HCT116 (cell line): ENCODE measurements at places on chromosomes 7 and 10. TPM values are rescaled to one million over a fixed set of nuclear protein-coding genes. Genes with fewer than 3 reads are reported as not detected.

- no peak overlapping the region for H3K27ac ChIP-seq
- no peak overlapping the region for H3K4me3 ChIP-seq
- peaks cover 19% of the 10 kb centered on the region for H3K4me1 ChIP-seq
Observed at GRCh38 chr10:117441361-117441760, 66.1 kb upstream of the PDZD8 start.

GRCh38 chr10:6624392-6624791, 44.3 kb upstream of the PRKCQ start:
- no peak for DNase-seq
- no peak overlapping the region for H3K4me3 ChIP-seq
- no peaks in the 10 kb centered on the region for H3K4me1 ChIP-seq
- H3K36me3 ChIP-seq, result no peaks in the 10 kb centered on the region
- H3K27ac ChIP-seq, result no peak overlapping the region

- H3K27ac ChIP-seq, result no peak overlapping the region
- no peak for DNase-seq
- no peak overlapping the region for H3K4me3 ChIP-seq
- no peaks in the 10 kb centered on the region for H3K27me3 ChIP-seq
- peaks cover 10% of the 10 kb centered on the region for H3K4me1 ChIP-seq
- no peaks in the 10 kb centered on the region for H3K36me3 ChIP-seq
Observed at GRCh38 chr10:118870467-118871243, 115.9 kb upstream of the CACUL1 start.

DNA sequence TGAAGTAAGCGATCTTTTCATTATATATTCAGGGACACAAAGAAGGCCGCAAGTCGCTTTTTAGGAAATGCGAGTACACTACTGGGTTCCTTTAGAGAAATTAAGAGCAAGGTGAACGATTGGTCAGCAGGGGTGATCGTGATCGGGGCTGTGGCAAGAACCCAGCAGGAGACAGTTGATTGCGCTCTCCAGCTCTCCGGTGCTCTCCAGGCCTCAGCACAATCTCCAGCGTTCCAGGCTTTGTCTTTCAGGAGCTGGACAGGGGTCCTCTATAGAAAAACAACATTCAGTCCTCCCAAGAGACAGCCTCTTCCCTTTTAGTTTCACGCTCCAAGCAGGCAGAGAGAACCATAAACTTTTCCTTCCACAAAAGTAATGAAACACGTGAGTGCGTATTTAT, 170.5 kb upstream of the KLF6 start:
- no peak for DNase-seq
- no peaks in the 10 kb centered on the region for H3K36me3 ChIP-seq
- no peak overlapping the region for H3K4me3 ChIP-seq
- no peaks in the 10 kb centered on the region for H3K27me3 ChIP-seq
- H3K27ac ChIP-seq, result no peak overlapping the region
- H3K4me1 ChIP-seq, result no peaks in the 10 kb centered on the region

- no peaks in the 10 kb centered on the region for H3K36me3 ChIP-seq
- H3K4me3 ChIP-seq, result no peak overlapping the region
- H3K27ac ChIP-seq, result no peak overlapping the region
- no peaks in the 10 kb centered on the region for H3K4me1 ChIP-seq
- no peak for DNase-seq
Observed at GRCh38 chr7:27587429-27587828, 75.3 kb downstream of the HIBADH start.

DNA sequence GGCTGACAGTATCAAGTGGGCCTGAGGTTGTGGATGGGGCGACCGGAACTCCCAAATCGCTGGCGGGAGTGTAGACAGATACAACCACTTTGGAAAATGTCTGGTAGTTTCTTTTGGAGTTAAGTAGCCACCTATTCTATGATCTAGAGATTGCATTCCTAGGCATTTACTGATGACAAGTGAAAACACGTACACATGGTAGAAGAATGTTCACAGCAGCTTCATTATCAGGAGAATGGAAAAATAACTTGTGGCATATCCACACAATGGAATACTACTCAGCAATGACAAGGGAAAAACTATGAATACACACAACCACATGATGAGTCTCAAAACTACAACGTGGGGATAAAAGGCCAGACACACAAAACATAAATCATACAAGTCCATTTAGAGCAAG, 146.0 kb downstream of the MYOF start:
- peak overlapping the region; percentile 64; the same call in 1 of the 2 replicates for H3K27ac ChIP-seq
- peaks cover 66% of the 10 kb centered on the region; the same call in 1 of the 2 replicates for H3K36me3 ChIP-seq
- DNase-seq, result no peak
- no peak overlapping the region for H3K4me3 ChIP-seq

DNA sequence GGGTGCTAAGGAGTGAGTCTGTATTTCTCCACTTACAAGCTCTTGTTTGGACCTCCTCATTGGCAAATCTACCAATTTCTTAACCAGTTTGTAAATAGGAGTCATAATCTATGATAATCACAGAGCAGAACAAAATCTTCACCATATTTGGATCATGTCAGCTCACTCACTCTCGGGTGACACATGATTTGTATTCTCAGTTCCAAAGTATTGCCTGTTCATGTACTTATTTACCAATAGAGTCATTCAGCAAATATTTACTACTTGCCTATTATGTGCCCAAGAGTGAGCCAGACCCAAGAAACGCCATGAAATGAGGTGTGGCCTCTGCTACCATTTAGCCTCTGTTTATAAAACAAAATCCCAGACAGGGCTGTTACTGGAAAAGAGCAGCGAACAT, 114.8 kb downstream of the TSPAN12 start:
- H3K27ac ChIP-seq, result no peak overlapping the region
- no peaks in the 10 kb centered on the region for H3K36me3 ChIP-seq
- no peaks in the 10 kb centered on the region for H3K4me1 ChIP-seq
- H3K27me3 ChIP-seq, result no peaks in the 10 kb centered on the region
- no peak overlapping the region for H3K4me3 ChIP-seq

The CCL26 gene
- total RNA-seq, result 0.49 TPM

DNA sequence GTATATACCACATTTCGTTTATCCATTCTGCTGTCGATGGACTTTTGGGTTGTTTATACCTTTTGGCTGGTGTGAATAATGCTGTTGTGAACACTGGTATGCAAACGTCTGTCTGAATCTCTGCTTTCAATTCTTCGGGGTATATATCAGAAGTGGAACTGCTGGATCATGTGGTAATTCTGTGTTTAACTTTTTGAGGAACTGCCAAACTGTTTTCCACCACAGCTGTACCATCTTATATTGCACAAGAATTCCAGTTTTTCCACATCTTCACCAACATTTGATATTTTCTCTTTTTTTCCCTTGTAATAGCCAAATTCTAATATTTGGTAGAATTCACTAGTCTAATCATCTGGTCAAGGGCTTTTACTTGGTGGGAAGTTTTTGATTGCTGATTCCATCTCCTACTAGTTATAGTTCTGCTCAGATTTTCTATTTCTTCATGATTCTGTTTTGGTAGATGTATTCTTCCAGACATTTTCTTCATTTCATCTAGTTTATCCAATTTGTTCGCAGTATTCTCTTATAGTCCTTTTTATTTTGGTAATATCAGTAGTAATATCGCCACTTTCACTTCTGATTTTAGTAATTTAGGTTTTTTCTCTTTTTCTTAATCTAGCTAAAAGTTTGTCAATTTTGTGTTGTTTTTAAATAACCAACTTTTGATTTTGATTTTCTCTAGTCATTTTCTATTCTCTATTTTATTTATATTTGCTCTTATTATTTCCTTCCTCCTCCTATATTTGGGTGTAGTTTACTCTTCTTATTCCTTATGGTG, 271.2 kb downstream of the ZEB1 start:
- no peak for DNase-seq
- no peaks in the 10 kb centered on the region for H3K36me3 ChIP-seq
- H3K27ac ChIP-seq, result no peak overlapping the region

DNA sequence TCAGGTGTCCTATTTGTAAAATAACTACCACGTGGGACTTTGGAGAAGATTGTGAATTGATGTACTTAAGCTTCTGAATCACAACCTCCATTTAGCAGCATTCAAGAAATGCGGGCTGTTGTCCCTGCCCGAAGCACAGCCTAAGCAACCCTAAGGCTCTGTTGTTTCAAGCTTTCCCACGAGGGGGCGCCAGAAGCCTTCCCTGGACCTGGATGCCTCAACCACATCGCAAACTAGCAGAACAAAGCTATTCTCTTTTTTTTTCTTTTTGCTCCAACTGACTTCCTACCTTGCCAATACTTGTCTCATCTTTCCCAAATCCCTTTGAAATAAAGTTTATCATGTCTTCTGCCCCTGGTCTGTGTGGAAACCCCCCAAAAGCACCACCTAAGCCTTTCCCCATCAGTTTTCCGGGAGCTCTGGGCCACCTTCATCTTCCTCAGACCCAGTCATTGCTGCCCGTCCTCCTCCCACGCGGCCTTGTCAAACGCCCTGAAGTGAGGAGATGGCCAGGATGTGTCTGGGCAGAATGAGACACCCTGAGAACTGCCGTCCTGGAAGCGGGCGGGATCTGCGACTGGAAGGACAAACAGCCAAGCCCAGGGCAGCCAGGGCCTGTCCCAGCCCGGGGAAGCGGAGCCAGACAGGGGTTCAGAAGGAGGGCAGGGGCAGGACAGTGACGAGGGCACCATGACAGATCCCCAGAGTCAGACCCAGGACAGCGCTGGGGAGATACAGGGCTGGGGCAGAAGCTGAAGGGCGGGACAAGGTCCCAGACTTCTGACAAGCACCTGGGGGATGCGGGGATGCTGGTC, 112.7 kb downstream of the SLIT1 start:
- H3K4me1 ChIP-seq, result no peaks in the 10 kb centered on the region
- peaks cover 24% of the 10 kb centered on the region for H3K27me3 ChIP-seq
- H3K27ac ChIP-seq, result no peak overlapping the region
- H3K4me3 ChIP-seq, result no peak overlapping the region
- DNase-seq, result peak; percentile 56
